ENCODE measurements at places on chromosomes 12 and 14.

GRCh38 chr14:24392325-24393091 is 6.3 kb upstream of the NYNRIN start:
- DNase-seq = no peak

DNA sequence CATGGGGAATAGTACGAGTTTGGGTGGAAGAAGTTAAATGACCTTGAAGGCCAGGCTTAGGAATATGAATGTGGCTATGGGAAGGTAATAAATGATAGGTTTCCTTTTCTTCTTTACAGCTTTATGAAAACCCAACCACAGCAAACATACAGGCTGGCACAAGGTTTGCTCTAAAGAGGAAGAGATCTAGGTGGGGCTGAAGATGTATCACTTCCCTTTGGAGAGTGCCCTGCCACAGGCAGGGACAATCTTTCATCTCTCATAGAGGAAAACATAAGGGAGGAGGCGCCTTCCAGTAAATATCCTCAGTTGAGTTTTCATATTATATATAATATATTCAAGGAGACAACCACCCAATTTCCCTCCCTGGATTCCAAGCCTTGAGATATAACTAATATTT is 72.9 kb upstream of the FRMD6 start:
- no peak for DNase-seq

DNA sequence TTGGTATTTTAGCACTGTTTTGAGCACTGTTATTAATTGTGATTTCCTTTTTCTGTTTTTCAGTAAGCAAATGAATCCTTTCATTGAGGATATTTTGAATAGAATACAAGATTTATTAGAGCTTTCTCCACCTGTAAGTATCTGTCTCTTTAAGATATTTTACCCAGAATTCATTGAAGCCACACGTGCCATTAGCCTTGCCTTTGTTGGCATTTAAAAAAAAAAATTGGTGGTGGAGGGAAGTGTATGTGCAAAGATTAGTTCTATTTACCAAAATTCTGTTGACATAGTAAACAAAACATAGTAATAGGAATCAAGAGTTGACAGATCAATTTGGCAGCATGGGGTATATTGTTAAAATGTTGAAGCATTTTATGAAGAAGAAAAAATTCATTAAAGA is 23.8 kb downstream of the XPOT start:
- DNase-seq = no peak

DNA sequence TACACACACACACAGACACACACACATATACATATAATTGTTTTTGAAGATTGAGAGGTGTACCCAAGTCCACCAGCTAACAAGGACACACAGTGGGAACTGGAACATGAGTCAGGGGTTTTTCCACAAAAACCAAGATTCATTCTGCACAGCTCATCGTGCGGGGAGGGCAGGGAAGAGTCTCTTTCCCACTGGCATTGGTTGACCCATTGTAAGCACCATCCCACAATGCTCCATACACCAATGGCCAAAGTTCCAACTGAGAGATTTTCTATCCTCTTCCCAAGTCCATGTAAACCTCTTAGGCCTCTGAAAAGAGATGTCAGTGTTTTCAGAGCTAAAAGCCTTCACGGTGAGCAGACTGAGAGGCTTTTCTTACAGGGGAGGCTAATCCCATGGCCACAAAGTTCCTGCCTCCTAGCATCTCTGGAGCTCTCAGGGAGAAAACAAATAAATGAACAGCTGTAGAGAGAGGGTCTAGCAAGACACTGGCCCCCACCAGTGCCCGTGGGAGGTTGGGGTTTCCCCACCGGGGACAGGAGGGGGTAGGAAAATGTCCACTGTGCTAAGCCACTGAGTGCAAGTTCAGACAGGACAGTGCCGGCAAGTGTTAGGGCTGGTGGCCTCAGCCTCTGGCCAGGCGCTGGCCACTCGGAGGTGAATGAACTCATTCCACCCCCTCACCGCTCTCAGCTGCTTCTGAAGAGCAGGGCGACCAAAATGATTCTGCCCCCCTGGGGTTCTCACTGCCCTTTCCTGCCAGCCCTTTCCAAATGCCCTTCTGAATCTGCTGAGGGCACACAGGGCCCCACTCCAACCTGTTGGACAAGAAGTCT is 21.5 kb upstream of the TC2N start:
- no peak for DNase-seq

- no peak for DNase-seq
These were observed 96.6 kb upstream of the FERMT2 start for GRCh38 chr14:53047307-53048069.
